ENCODE measurements at places on chromosomes 5 and 9.

DNA sequence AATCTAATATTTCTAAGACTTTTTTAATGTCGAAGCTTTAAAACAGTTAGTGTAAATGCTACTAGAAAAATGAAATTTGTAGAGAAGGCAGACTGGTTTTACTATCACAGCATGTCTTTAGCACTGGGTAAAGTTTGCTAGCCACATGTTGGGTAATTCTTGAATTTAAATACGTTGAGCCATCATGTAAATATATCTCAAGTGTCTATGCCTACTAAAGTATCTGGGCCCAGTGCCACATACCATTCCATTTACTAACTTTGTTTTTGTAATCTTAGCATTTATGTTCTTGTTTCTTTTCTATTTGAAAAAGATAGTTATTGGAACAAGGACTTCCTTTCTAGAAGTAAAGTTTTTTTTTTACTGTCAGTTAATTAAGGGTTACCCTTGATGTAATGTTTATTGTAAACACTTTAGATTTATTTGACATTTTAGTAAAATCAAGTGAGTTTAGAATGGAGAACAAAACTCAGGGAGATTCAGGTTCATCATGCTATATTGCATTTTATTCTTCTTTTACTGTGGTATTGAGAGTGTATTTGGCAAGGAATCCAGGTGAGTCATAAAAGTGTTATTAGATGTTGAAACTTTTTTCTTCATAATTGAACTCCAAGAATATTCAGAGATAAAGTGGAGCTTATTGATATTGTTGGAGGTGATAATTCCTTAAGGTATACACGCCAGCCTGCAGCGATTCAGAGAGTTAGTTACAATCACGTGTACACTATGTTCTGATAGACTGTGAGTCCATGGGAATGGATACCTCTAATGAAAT lies 182.4 kb downstream of the CCDC171 start:
- no peak for DNase-seq

GRCh38 chr9:136264031-136264430 lies 18.4 kb upstream of the QSOX2 start:
- no peak for DNase-seq

- no peak for DNase-seq
These were observed 42.5 kb downstream of the STXBP1 start for GRCh38 chr9:127654619-127655018.

DNA sequence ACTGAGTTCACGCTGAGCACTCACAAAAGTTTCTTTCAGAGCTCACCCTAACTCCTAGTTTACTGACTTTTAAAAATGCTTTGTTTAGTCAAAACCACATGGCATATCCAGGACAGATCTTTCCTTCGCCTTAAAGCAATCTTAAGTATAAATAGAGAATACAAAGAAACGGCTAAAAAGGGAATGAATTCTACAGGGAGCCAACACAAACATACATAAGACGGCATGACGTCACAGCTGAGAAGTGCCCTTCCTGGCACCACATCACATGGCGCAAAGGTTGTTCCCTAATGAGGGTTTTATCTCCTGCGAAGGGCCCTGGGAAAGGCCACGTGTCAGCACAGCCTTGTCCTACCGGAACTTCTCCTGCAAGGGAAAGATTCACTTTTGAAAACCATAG lies 141.3 kb downstream of the IRX1 start:
- DNase-seq: no peak

DNA sequence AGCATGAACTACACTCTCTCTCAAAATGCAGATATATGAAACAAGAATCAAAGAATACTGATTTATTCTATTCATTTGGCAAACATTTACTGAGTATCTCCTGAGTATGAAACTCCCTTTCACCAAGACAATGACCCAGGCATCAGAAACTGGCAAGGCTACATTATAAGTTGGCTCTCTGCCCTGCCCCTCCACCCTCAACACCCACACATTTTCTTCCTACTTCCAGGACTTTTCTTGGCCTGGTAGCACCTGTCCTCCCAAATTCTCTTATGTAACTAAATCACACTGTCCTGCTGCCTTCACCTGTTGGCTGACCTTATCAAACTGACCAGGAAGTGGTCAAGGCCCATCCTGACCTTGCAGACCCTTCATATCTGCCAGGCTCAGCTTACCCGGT lies 3.5 kb downstream of the RASEF start:
- no peak for DNase-seq

GRCh38 chr5:142253938-142254337 lies 70.9 kb downstream of the SPRY4 start:
- no peak for DNase-seq

DNA sequence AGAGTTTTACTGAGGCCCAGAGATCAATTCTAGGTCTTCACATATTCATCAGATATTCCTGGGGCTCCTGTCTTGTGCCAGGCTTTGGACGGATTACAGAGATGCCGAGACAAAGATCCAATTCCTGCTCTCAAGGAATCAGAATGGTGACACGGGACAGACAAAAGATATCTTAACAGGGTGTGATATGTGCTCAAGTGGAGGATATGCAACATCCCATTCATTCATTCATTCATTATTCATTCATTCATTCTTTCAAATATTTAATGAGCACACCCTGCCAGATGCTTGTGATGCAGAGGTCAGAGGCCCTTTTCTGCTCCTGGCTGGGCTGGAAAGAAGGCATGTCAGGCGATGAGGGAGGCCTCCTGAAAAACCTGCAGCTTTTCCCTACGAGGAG lies 21.8 kb downstream of the LHX2 start:
- DNase-seq: no peak

DNA sequence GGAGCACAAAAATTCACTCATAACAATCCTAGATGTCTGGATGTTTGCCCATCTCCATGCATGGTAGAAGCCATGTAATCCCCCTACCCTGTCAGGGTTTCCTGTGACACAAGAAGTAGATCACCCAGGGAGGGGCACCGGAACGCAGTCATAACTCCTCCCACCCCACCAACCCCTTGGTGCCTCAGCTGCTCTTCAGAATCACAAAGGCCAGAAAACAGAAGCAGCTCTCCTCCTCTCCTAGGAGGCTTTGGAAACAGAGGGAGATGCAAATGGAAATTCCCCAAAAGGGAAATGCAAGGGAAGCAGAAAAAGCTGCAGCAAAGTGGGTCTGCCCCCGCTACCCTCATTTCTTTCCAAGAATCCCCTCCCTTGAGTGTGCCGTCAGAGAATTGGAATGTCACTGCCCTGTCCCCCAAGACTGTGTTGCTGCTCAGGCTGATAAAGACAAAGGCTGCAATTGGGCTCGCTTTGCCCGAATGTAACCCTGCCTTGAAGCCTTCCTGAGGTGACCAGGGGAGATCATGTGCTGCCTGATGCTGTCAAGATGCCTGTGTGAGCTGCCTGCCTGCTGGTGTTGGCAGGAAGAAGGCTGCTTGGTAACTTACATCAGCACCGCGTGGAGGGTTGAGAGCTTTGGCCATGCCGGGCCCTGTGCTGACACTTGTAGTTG lies 65.5 kb upstream of the ABCA1 start:
- DNase-seq: no peak

DNA sequence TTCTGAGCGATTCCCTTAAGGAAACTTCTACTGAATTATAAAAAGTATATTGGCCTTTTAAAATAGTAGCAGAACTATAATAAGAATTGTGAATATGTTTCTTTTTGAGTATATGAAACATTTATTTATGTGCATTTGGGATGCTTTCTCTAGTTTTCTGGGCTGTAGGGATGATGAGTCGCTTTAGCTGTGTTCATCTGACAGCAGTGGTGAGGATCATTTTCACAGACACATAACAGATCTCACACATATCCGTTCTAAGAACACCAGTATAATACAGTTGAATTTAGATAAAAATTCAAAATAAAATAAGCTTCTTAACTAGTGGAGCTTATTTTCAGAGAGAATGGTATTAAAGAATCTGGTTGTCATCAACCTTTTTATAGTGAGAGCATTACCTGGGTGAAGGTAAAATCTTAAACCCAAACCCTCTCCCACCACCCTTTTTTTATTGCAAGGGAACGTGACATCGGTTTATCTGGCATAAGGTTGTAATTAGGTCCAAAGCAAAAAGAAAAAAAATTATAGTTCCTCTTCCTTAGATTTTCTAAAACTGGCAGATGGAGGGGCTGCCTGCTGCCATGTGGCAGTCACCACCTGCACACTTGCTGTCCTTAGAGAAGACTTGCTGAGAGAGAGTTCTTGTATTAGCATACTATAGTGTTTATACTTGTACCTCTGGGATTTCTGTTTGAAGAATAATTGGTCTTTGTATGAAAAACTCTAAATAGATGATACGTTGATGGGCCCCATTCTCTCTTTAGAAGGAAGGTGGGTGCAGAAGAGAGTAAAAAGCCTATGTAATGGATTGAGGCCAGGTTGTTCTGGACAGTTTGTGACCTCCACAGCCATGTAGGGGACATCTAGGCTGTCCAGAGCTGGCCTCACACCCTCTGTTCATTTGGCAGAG lies 86.8 kb downstream of the CAMK4 start:
- no peak for DNase-seq

- DNase-seq: no peak
These were observed 1121.6 kb downstream of the MAT2B start for GRCh38 chr5:164627021-164627420.

- DNase-seq: no peak
These were observed 104.3 kb downstream of the ENTREP1 start for GRCh38 chr9:69429281-69429680.

DNA sequence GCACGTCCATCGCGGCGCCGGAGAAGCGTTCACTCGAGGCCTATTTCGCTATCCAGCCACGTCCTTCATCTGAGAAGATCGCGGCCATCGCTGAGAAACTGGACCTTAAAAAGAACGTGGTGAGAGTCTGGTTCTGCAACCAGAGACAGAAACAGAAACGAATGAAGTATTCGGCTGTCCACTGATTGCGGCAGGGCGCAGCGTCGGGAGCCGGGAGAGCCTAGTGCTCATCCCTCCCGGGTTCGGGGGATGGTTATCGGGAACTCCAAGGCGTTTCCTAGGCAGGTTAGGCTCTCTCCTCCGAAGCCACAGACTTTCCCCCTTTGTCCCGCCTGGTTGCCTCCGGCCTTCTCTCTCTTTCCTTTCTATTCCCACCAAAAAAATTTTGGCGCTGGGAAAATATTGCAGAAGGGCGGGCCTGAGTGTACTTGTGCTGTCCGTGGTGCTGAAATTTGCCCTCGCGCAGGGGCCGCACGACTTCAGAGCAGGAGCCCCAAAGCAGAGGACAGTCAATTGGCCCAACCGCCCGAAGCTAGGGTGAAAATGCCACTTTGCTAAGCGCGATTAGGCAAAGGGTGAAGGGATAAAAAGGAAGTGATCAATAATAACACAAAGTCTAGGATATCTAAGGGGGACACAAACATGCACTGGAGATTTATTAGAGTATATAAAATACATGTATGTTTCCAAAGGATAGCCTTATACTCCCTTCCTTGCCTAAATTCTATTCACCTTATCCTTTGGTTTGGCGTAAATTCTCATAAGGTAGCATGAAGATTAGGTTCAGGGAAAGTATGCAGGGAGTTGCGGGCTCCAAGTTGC lies 1.8 kb downstream of the POU4F3 start:
- DNase-seq: no peak

DNA sequence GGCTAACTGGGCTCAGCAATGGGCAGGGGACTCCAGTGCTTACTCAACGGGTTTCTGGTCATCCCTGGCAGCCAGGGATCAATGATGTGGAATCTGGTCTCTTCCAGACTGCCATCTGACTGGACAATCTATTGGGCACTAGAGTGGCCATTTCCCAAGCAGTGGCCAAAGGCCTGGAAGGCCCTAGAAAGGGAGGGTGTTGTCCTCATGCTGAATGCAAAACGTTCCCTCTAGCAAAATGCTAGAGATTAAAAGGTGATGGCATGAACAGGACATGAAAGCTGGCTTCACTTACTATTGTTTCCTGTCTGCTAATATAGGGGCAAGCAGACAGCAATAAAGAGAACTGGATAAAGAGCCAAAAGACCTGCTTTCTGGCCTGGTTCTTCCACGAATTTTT lies 254.2 kb upstream of the PANK3 start:
- no peak for DNase-seq

DNA sequence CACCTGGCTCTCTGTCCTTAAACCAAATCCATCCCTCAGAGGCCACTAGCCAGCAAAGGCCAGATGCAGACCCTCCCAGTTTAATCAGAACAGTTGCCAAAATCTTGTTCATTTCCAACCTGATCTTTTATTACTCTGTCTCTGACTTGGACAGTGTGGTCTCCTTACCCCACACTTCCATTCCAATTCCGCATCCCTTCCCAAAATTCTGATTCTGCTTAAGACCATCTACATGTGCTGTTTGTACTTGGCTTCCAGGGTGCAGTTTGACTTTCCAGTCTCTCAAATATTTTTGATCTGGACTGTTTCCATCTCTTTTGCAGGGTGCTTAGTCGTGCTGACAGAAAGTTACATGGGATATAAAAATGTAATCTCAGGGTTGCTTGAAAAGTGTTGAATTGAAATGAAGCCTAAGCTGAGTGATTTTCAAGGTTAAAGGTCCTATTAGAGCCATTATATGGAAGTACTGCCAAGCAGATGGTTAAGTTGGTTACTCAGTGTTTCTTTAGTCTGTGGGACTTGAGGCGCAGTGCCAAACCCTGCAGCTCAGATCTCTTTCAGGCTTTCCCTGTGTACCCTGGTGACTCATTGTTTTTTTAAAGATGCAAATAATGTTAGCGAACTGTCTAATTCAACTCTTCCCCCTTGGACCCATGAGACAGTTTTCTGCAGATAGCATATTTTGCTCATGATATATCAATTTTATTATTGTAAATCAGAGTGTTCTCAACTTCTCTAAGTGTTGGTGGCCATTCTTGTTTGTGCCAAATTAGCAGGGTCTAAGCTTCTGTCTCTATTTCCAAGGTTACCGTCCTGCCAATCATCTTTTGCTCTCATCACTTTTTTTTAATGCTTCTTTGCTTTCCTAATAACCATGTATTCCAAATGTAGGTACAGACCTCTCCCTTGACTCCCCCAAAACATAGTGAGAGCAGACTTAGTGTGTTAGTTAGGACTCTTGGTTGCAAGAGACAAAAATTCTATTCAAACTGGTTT lies 18.2 kb upstream of the DCP2 start:
- no peak for DNase-seq

- no peak for DNase-seq
These were observed 277.2 kb downstream of the TRIM32 start for GRCh38 chr9:116964258-116964657.

DNA sequence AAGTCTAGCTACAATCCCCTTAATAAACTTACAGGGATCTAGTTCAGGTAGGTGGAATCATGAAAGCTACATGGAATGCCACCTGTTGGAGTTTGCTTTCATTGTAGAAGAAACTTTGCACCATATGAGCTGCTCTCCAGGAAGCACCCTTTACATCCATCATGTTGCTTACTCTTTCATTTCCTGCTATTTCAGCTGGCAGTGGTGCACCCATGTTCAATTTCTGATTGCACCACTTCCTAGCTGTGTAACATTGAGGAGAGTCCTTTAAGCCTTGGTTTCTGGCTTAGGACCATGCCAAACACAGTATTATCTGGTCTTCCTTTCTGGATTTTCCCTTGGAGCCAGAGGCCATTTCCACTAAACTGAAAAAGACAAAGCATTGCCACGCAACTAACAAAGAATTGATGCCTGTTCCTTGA lies 123.3 kb upstream of the SLC12A2 start:
- no peak for DNase-seq

- no peak for DNase-seq
These were observed 548.5 kb downstream of the MTRR start for GRCh38 chr5:8417316-8418048.

- no peak for DNase-seq
These were observed 153.6 kb downstream of the DRD1 start for GRCh38 chr5:175290379-175290778.
